ENCODE measurements at places on chromosomes 6 and 20.

DNA sequence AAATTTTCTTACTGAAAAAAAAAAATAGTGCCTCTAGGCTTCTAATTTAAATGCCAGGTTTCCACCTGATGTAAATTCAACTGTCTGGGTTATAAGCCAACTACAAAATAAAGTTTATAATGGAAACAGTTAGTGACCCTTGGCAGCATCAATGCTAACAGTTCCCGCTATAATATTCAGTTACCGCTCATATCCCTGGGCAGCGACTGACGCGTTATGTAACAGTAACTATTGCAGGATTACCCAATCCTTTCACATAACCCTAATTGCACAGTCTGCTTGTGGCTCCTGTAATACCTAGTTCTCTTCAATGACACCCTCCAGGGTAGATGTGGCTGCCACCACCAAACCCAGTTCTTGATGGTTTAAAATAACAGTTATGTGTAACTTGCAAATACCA, 208.6 kb downstream of the MOXD1 start:
- DNase-seq: no peak

GRCh38 chr6:90811596-90812226, 224.8 kb upstream of the MAP3K7 start:
- no peak for DNase-seq

GRCh38 chr6:10146715-10147451, 268.0 kb downstream of the TFAP2A start:
- no peak for DNase-seq

GRCh38 chr6:1393641-1394283, 4.4 kb downstream of the FOXF2 start:
- DNase-seq: peak; percentile 5

GRCh38 chr6:166202321-166202733, 34.7 kb upstream of the TBXT start:
- DNase-seq: no peak

DNA sequence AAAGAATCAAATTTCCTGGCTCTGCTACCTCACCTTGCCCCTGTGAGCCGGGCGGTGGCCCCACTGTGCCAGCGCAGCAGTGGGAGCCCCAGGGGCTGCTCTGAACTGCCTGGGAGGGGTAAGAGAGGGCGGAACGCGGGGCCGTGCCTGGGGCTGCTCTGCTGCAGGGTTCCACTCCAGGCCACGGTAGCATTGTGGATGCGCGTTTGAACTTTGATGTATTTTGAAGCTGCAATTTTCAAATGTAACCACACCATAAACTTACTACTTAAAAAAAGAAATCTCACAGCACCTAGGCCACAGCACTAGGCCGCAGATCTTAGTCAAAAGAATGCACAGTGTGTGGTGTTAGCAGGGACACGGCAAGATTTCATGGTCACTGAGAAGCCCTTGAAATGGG, 57.5 kb downstream of the PRDM1 start:
- no peak for DNase-seq

DNA sequence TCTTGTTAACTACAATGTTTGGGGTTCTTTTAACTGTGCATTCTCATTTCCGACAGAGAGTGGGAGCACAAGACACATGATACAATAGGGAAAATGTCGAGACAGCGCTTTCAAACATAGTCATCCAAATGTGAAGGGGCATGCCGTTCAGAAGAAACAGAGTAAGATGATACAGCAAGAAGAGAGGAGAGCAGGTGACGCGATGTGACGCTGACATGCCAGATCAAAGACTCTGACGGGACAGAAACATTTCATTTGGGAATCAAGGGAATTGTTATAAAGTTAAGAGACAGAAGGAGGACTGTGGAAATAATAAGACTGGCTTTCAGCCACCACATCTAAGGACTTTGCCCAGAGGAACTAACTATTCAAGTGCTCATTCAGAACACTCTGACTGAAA, 117.4 kb downstream of the FAXC start:
- no peak for DNase-seq

DNA sequence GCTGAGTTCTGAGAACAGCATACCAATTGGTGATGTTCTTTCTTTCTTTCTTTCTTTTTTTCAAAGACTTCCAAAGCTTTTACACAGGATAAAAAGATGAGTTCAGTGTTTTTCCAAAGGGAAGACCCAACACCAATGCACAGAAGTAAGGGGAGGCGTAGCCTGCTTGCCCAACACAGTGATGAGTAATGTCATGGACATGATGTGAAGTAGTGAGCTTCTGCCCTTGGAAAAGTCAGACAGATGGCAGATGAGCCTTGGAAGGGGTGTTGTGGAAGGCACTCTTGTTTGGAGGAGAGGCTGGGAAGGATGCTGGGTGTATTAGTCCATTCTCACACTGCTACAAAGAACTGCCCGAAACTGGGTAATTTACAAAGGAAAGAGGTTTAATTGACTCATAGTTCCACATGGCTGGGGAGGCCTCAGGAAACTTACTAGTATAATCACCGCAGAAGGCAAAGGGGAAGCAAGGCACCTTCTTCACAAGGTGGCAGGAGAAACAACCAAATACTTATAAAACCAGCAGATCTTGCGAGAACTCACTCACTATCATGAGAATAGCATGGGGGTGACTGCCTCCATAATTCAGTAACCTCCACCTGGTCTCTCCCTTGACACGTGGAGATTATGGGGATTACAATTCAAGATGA, 12.6 kb downstream of the LRP11 start:
- no peak for DNase-seq

DNA sequence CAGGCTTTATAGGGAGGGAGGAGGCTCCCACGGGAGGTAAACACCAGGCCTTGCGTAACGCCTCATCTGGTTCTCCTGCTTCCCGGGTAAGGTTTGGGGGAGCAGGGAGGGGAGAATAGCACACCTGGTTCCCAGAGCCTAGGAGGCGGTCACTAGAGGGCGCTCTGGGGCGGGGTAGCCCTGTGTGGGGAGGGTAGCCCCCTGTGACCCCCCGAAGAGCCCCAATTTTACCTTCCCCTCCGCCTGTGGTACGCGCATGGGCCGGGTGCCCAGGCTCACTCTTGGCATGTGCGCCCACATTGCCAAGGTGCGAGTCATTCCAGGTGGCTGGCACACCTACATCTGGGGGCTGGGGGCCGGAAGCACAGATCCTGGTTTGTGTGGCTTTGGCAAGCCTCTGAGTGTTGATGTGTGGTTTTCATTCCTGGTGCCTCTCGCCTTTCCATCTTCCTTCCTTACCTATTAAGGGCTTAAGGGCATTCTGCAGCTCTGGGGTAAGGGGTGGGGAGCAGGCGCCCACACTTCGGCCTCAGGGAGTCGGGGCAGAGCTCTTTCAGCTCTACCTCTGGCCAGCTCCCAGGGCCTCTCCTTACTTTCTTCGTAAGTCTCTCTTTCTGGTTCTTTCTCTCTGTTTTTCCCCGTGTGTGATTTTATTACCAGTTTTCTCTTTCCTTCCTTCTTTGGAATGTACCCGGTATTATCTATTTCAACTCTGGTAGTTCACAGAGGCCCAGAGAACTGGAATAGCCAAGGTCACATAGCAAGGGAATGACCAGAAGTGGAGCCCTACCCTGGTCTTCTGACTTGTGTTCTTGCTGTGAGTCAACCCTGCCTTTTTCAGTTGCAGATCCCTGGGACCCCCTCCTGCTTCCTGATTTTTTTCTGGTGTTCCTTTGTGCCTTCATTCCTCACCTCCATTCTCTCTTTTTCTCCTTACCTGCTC, 492 bp upstream of the RNF39 start:
- DNase-seq: no peak

DNA sequence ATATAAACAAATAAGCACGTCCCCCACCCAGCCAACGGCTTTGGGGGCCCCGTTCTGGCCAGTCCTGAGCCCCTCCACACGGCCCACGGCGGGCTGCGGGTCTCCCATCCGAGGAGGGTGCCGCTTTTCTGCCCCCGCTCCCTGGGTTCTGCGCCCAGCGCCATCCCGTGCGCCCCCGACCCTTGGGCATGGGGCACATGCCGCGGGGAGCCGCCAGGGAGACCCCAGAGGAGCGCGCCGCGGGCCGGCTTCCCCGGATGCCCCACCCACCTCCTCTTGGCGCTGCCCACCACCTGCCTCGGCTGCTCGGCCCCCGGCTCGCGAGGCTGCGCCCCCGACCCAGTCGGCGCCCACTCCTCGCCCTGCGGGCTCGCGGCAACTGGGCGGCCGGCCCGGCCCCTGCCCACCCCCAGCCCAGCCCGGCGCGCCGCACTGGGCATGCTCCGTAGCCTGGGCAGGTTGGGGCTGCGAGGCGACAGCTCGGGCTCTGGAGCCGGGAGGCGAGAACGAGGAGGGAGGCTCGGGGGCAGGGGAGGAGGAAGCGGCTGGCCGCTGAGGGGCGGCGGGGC, 570 bp upstream of the PLCB4 start:
- no peak for DNase-seq

DNA sequence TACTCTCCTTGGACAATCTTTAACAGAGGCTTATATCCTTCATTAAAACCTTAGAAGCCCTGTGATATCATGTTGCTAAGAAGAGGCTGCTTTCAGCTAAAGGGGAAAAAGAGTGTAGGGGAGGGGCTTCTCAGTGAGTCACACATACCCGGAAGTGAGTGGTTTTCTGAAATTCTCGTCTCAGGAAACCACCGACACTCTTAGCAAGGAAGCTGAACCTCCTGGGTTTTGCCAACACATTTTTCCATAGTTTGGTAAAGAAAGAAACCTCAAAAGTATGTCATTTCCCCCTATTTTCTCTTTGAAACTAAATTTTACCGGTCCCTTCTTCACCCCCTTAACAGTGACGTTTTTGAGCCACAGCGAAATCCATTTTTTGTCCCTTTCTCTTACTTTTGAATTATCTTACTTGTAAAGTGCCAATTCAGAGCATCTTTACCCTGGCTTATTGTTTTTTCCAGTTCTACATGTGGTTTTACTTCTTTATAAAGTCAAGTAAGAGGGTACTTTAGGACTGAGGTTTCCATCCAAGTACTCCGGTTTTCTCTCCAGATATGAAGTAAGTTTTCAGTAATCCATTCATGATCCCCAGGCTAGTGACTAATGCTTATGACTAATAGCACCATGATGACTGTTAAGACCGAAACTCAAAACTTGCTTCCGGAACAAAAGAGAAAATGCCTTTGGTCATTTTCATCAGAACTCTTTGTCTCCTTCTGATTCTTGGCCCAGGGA, 219.3 kb downstream of the ARHGAP18 start:
- peak; percentile 50 for DNase-seq

DNA sequence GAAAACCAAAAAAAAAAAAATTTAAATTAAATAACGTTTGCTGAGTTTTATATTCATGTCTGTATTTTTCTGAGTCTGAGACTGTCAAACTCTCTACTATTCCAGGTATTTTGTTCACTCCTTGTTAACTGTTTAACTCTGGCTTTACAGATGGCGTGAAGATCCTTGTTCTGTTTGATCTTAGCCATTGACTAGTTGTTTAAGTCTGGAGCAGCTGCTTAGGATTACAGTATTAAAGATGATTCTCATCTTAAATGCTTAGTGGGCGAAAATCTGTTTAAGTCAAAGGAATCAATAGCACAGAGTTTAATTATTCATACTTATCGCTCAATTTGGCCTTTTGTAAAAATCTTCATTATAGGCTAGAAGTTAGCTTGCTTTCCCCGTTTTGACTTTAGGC, 2.4 kb downstream of the PHACTR2 start:
- DNase-seq: no peak

- no peak for DNase-seq
Observed at GRCh38 chr6:36671687-36672375, 6.7 kb upstream of the CDKN1A start.

DNA sequence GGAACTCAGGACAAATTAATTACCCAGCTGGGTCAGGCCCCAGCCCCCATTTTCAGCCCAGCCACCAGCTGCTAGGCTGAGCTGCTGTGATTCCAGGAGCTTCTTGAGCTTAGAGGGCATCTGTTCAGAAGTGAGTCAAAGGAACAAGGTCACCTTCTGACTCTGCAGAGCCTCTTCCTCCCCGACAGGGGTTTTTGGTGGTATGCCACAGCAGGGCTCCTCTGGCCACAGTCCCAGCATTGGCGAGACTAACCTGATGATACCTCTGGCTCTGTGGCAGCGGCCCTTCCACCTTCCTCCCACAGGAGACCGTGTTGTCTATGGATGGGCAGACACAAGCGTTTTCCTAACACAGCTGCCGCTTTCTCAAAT, 39.7 kb downstream of the ZC3H12D start:
- peak; percentile 36 for DNase-seq

DNA sequence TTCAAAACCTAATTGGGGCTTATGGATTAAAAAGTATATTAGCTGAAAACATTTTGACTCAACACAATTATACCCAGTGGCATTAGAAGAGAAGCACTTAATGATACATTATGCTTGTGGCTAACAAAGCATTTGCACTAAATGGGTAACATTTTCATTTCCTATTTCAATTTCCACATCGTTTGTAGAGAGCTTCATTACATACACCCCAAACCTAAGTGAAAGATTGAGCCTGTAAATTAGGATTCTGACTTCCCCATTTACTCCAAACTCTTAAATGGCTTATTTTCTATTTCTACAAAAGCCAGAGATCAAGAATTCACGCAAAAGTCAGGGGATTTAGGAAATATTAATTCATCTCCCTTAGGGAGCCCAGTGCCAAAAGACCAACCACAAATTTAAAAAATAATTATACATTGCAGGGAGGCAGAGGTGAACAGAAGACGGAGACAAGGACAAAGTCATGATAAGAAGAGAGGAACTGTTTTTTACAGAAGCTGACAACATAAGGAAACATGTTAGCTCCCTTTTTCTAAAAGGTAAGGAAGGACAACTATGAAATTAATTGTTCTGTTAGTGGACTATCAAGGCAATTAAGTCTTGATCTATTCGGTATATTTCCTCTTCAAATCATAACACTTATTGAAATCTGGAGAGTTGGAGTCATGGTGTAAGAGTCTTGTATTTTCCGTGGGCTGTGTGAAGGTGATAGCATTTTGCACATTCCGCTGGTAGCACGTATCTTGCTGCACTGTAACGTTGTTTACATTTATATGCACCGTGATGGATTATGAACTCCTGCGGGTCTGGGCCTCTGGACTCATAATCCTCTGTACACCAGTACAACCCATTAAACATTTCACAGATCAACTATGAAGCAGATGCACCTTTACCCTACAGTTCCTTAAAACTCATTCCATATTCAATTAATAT, 24.8 kb upstream of the EZR start:
- DNase-seq: no peak

DNA sequence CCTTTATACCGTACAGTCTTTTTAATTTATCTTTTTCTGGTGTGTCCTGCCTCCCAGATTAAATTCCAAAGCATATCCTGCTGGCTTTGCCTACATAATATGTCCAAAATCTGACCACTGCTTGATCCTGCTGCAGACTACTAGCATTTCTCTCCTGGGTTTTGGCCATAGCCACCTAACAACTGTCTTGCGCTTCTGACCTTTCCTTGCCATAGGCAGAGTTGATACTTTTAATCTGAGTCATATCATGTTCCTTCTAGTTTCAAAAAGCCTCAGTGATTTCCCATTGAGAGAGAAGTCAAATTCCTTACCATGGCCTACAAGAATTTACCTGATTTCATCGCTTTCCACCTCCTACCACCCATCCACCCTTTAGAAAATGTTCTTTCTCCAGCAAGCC, 104.8 kb downstream of the BCKDHB start:
- no peak for DNase-seq

GRCh38 chr20:10699941-10700340, 26.1 kb upstream of the JAG1 start:
- DNase-seq: no peak
